ENCODE measurements at places on chromosomes 3 and 15.

DNA sequence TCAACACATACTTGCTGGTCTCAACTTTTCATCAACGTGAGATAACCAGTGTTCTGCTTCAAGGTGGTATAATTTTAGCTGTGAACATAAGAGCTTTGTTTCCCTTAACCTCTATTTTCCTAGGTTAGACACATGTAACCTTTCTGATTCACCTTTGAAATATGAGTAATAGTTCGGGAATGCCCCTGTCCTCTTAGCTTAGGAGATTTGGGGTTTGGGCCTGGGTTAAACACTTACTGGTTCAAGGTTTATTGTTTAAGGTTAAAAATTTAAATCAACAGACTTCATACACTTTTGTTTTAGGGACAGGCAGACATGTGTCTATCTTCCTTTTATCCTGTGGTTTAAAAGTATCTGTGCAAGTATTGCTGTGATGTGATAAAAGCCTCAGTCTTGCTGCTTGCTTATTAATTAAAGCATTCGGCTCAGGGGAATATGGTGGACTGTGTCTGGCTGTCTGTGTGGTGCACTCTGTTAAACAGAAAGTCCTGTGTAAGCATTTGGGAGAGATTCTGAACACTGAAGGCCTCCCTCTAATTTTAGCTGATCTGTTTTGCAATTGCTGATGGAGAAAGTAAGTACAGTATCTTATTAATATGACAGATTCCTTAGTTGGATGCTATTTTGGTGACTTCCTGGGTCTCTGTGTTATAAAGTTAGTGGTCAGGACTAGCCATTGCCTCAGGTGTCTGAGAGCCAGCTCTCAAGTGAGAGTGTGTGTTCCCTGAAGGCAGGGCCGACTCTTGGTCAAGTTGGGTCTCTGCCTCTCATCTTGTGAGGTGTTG is 81.8 kb downstream of the USP13 start:
- DNase-seq, result no peak

DNA sequence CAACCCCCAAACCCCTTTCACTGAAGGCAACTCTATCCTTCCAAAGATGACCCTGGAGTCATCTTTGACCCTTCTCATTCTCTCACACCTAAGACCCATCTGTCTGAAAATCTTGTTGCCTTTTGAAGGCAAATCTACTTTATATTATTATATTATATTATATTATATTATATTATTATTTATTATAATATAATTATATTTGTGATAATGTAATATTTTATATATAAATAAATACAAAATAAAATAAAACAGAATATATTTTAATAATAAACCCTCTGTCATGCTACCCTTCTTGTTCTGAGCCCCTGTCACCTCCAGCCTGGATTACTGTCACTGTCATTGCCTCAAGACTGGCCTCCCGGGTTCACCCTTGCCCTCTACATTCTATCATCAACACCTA is 5.0 kb upstream of the PROK2 start:
- no peak for DNase-seq

- DNase-seq, result no peak
Observed at GRCh38 chr15:63203451-63204090, 14.2 kb downstream of the RAB8B start.

DNA sequence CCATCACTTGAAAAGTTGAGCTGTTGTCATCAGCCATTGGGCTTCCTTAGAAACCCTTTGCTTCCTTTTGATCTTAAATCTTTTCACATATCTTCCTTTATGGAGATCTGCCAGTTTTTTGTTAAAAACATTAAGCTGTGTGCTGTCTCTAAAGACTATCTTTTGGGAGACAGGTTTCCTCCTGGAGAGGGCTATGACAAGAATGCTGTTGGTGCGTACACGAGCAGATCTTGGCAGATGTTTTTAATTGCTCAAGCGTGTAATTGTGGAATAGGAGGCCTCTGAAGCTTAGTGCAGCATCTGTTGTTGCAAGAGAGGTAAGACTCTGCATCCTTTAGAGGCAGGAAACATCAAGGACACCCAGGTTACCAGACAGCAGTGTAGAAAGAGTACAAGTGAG is 56.8 kb downstream of the PHLDB2 start:
- no peak for DNase-seq

DNA sequence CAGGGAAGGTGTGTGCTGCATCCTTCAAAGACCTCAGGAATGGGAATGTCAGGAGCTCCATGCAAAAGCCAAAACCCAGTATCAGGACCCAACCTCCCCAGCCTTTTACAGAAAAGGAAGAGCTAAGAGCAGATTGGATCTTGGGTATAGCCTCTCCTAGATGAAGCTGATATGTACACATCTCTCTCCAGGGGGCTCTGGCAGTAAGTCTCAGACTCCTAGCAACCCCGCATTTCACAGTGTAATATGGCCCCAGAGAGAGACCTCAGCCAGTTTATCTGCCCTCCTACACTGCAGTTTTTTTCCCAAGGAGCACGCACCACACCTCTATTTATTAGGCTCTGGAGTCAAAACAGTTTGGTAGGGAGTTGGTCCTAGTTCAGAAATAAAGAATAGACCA is 88.2 kb downstream of the RBPMS2 start:
- DNase-seq, result no peak

DNA sequence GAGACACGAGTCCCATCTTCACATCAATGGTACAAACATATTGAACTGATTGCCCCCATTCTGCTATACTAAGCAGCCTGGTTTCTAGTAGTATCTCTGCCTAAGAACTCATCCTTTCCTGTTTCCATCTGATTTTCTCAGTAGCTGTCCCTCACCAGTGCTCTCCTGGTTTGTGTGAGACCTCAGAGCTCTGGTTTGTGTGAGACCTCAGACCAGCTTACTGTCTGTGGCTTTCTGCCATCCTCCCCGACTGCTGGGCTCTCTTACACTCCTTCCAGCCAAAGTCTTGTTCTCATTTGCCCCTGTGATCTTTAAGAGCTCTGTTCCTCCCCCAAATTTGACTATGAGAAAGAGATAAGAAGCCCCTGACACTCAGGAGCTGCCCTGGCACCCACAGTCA is 41.1 kb upstream of the NEDD4 start:
- DNase-seq, result no peak

- DNase-seq, result no peak
Observed at GRCh38 chr15:28987337-28987736, 101.6 kb downstream of the APBA2 start.
